Aorta (tissue), 5 donors: ENCODE measurements at places on chromosomes 12 and 14. TPM values are rescaled to one million over a fixed set of nuclear protein-coding genes. Genes with fewer than 3 reads are reported as not detected.

MSI1 gene
- polyA plus RNA-seq: 0.75 TPM

LHX5 gene
- not detected for polyA plus RNA-seq

KRT78 gene
- polyA plus RNA-seq: 2.0 TPM

EML5 gene
- 0.18 TPM for polyA plus RNA-seq

TRAF3 gene
- 5.0 TPM for polyA plus RNA-seq

NINJ2 gene
- polyA plus RNA-seq: 0.95 TPM

KRT85 gene
- not detected for polyA plus RNA-seq

KLRK1 gene
- 1.5 TPM for polyA plus RNA-seq

NOS1 gene
- 0.05 TPM for polyA plus RNA-seq

KRR1 gene
- 17.8 TPM for polyA plus RNA-seq

NRIP2 gene
- polyA plus RNA-seq: 1.8 TPM

NYNRIN gene
- 1.8 TPM for polyA plus RNA-seq

NAV3 gene
- polyA plus RNA-seq: 0.25 TPM

RTL1 gene
- polyA plus RNA-seq: not detected
